Left hindlimb (tissue), 1 donor: ENCODE measurements at places on chromosomes 13 and 19.
A peak's percentile ranks its signal among the peaks of the same experiment; 100 is the strongest.

DNA sequence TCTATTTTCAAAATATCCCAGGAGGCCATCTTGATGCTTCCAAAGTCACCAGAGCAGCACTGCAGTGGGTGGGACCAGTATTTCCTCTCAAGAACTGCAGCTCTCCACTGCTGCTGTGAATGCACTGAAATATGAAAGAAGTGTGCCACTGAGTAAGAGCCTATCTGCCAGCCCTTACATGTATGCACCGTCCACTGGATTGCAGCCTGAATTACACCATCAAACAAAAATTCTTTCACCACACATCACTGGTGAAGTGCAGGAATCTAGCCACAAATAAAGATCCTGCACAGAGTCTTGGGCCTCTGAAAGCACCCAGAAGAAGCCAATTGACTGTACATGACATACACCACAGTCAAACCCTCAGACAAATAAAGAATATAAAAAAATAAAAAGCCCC, 249.0 kb downstream of the LHFPL6 start:
- no peak for DNase-seq

DNA sequence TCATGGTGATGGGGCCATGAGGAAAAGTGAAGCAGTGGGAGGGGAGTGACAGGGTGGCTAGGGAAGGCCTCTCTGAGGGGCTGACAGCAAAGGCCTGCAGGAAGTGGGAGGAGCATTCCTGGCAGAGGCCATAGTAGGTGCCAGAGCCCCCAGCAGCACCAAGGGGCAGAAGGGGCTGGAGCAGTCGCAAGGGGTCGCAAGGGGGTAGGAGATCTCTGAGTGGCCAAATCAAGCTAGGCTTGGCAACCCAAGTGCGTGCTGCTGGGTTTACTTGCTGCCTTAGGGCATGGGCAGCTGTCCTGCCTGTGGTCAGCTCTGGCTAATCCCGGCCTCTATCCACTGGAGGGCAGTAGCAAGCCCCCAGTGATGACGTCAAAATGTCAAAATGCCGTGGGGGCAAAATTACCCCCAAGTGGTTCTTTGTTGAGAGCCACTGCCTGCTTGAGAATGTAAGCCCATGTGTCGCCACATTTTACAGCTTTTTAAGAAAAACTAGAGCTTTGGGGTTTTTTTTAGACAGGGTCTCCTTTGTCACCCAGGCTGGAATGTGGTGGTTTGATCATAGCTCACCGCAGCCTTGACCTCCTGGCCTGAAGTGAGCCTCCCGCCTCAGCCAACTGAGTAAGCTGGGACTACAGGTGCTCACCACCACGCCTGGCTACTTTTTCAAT, 11.8 kb downstream of the CCDC97 start:
- no peak for DNase-seq

DNA sequence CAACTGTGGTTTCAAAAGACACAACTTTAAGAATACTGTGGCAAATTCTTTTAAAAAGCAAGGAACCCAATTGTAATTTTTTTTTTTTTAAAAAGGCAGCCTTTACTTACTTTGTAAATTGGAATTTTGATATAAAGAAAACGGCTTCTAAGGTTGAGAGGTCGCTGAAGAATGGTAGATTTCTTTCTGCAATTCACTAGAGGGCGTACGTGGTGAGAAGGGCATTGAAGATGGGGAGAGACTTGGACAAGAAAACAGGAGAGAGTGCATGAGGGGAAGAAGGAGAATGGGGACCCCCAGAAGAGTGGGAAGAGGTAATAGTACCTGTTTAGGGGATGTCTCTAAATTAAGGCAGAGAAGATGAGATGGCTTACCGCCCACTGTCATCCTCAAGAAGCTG, 33.5 kb upstream of the PABPC3 start:
- DNase-seq, result no peak

- DNase-seq, result no peak
Measured at GRCh38 chr13:40389081-40389641, 277.3 kb downstream of the FOXO1 start.

DNA sequence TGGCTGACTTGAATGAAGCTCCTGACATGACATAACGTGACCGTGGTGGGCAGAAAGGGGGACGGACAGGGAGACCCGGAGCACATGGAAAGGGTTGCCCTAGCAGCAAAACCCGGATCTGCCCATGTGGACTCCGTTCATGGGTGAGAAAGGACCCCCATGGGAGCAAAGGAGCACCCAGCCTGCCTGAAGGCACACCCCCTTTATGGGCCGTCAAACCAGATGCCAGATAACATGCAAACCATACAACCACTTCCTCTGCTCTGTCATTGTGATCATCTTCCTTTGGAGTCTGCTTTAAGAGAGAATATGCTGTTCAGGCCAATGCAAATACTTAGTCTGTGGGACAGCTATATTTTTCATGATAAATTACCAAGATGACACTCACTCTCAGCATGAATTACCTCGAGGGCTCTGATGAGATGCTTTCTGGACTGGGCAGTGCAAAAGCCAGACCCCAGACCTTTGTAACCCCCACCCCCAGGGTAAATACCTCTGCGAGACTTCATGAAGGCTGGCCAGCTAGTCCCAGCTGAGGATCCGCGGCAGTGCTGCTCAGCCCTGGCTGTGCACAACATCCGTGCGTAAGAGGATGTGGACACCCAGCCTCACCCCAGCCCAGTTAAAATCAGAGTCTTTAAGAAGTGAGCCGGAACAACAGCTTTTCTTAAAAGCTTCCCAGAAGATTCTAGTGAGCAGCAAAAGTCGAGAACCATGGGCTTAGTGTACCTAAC, 126.6 kb downstream of the USP12 start:
- DNase-seq, result no peak

- DNase-seq, result no peak
Measured at GRCh38 chr13:100597253-100597652, 8.7 kb upstream of the GGACT start.

DNA sequence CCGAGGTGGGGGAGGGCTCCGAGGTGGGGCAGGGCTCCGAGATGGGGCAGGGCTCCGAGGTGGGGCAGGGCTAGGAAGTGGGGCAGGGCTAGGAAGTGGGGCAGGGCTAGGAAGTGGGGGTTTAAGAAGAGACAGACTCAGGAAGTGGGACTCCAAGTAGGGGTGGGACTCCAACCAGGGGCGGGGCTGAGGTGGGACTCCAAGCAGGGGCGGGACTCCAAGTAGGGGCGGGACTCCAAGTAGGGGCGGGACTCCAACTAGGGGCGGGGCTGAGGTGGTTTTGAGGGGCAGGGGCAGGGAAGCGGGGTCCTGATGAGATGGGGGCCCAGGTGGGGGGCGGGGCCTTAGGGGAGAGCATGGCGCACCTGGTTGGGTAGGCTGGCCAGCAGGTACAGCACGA, 13.6 kb downstream of the CFD start:
- no peak for DNase-seq

- no peak for DNase-seq
Measured at GRCh38 chr13:83984793-83985192, 102.5 kb upstream of the SLITRK1 start.

DNA sequence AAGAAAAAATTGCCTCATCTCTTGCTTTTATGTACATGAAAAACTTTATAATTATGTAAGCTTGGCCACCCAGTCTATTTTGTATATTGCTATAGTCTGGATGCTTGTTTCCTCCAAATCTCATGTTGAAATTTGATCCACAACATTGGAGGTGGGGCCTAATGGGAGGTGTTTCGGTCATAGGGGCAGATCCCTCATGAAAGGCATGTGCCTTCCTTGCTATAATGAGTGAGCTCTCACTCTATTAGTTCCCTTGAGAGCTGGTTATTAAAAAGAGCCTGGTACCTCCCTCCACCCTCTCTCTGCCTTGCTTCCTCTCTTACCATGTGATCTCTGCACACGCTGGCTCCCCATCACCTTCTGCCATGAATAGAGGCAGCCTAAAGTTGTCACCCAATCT, 1005.1 kb downstream of the PCDH9 start:
- no peak for DNase-seq

DNA sequence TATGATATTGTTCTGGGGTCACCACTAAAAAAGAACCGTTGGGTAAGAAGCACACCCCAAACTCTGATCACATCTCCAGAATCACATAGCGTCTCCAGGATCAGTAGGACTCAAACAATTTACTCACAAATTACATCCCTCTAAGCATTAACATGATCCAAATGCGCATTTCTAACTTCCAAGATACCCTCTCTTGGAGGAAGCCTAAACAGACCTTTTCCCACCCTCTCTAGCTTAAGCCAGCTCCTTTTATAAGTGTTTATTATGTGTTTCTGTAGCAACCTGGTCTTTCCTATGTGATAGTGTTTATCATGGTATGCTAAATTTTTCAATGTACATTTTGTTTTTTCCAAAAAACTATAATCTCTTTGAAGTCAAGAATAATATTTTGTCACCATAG, 1846.5 kb downstream of the OLFM4 start:
- no peak for DNase-seq

DNA sequence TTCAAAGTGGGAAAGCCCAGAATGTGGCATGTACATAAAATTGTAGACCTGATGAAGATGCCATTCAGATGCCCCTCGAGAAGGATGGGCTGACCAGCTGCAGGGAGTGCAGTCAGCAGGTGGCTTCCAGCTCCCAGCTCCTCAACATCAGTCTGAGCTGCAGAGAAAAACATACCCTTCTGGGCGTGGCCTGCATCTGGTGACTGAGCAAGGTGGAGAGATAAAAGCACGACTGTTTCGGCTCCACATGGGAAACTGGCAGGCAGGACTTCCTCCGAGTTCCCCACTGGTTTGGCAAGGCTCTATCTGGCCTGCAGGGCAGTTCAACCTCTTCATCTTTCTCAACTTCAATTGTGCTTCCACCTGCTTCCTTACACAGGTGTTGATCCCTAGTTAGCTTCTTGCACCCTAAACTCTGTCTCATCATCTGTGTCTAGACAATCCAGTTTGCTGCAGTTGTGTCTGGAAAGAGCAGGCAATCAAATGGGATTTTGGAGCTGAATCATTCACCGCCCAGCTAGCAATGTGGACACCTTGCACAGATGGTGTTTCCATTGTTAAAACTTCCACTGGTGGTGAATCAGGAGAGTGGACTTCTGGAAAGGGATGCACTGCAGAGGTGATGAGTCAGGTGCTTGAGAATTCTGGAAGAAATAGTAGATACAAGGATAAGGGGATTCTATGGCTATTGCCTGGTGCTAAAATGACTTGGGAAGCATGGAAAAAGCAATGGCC, 56.8 kb downstream of the POLR1D start:
- DNase-seq, result no peak

GRCh38 chr13:19864024-19864745, 736 bp upstream of the ZMYM5 start:
- DNase-seq, result peak; percentile 92
